ENCODE measurements at places on chromosomes 11 and 22. TPM values are rescaled to one million over a fixed set of nuclear protein-coding genes. Genes with fewer than 3 reads are reported as not detected.

The OR8G5 gene
- total RNA-seq: not detected

The OR51I2 gene
- total RNA-seq: not detected

The OR56A3 gene
- total RNA-seq: not detected

The FXYD2 gene
- total RNA-seq: 0.40 TPM

The SLC22A9 gene
- not detected for total RNA-seq

The LRRC56 gene
- 0.54 TPM for total RNA-seq

The ENTHD1 gene
- total RNA-seq: not detected

The WT1 gene
- not detected for total RNA-seq

DNA sequence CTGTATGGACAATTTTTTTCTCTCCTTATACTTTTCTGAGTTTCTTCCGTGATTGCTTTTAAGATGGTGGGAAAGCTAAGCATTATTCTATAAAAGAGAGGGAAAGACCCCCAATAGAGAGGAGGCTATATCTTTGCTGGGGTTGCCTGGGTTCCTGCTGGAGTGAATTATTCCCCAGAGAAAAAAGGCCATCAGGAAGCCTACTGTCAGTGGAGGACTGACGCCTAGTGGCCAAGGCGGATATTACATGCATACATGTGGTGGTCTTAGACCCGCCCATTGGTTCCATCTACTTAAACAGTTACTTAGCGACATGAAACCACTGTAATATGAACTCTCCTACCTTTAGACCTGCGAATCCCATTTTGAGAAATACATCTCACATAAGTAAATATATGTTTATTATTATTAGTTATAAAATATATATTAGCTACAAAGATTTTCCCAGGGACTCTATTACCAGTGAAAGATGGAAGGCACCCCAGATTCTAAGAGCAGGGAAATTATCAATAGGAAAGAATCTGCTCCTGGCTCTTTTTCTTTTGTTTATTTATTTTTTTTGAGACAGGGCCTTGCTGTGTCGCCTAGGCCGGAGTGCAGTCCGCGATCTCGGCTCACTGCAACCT lies 15.7 kb upstream of the PGA3 start:
- H3K4me3 ChIP-seq: no peak overlapping the region
- peaks cover 20% of the 10 kb centered on the region for H3K27me3 ChIP-seq
- no peaks in the 10 kb centered on the region for H3K36me3 ChIP-seq
- peak; percentile 52 for DNase-seq
- no peaks in the 10 kb centered on the region for H3K4me1 ChIP-seq

GRCh38 chr11:119479685-119480275 lies 56.8 kb upstream of the THY1 start:
- H3K4me3 ChIP-seq: no peak overlapping the region
- peaks cover 22% of the 10 kb centered on the region for H3K4me1 ChIP-seq
- peak; percentile 76 for DNase-seq

GRCh38 chr11:65613091-65613928 lies 711 bp downstream of the MAP3K11 start:
- DNase-seq: no peak
- H3K4me1 ChIP-seq: peaks cover 58% of the 10 kb centered on the region

DNA sequence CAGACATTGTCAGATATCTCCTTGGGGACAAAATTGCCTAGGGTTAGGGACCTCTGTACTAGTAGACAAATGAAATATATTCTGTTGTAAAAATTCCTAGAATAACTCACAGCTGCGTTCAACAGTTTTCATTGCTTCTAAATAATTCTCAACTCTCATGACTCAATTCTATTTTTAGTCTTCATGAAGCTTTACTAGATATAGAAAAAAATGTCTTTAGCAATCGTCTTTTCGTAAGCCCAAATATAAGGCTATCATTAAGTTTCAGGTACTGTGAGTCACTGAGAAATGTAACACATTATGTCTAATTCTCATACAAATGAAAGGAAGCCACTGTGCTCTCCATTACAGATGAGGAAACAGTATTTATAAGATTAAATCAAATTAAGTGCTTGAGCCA lies 6.4 kb downstream of the MMP12 start:
- peak; percentile 50 for DNase-seq
- H3K4me3 ChIP-seq: peak overlapping the region; percentile 53
- H3K4me1 ChIP-seq: peaks cover 35% of the 10 kb centered on the region
- H3K36me3 ChIP-seq: no peaks in the 10 kb centered on the region
- H3K27me3 ChIP-seq: no peaks in the 10 kb centered on the region

- no peak for DNase-seq
- no peak overlapping the region for H3K27ac ChIP-seq
Measured at GRCh38 chr22:20391222-20391621, 2.7 kb upstream of the ZNF74 start.

DNA sequence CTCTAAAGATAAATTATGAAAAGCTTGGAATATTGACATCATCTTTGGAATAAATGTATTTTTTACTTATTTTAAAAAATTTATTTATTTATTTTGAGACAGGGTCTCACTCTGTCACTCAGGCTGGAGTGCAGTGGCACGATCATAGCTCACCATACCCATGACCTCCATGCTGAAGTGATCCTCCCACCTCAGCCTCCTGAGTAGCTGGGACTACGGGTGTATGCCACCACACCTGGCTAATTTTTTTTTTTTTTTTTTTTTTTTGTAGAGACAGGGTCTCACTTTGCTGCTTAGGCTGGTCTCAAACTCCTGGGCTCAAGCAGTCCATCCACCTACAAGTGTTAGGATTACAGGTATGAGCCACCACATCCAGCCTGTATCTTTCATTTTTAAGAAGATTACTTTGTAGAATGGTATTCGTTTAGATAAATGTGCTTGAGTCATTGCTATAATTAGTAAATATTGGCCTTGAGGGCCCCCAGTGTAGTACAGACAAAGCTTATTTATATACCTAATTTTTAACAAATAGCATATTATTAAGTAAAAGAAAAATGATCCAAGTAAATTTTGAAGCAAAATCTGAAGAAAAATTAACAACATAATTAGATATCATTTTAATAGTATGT lies 8.5 kb downstream of the SWAP70 start:
- no peak for DNase-seq
- no peak overlapping the region for H3K4me3 ChIP-seq
- no peak overlapping the region for H3K27ac ChIP-seq
- H3K27me3 ChIP-seq: no peaks in the 10 kb centered on the region

DNA sequence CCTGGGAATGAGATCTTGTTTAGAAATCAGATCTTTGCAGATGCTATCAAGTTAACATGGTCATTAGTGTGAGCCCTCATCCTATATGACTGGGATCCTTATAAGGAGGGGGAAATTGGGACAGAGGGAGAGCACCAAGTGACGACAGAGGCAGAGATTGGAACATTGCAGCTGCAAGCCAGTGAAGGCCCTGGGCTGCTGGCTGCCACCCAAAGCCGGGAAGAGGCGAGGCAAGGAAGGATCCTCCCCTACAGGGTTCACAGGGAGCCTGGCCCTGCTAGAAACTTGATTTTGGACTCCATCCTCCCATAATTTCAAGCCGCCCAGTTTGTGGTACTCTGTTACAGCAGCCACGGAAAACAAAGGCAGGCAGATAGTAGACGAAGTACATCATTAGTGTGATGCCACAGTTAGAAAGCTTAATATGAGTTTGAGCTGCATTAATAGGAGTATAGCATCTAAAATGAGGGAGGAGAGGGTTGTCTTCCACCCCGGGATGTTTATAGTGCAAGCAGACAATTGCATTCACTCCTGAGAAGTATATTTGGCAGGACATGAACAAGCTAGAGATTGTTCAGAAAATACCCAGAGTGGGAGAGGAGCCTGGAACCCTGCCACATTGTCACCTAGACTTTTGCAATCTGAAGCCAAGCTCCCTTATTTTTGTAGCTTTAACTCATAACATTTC lies 56.8 kb upstream of the CLMP start:
- DNase-seq: no peak
- no peak overlapping the region for H3K4me3 ChIP-seq
- peaks cover 60% of the 10 kb centered on the region for H3K4me1 ChIP-seq
- no peak overlapping the region for H3K27ac ChIP-seq
- no peaks in the 10 kb centered on the region for H3K36me3 ChIP-seq

- H3K4me1 ChIP-seq: no peaks in the 10 kb centered on the region
- DNase-seq: no peak
- H3K27ac ChIP-seq: no peak overlapping the region
- peaks cover 1% of the 10 kb centered on the region for H3K27me3 ChIP-seq
- no peak overlapping the region for H3K4me3 ChIP-seq
- peaks cover 68% of the 10 kb centered on the region for H3K36me3 ChIP-seq
Measured at GRCh38 chr22:32494971-32495370, 20.4 kb downstream of the FBXO7 start.

DNA sequence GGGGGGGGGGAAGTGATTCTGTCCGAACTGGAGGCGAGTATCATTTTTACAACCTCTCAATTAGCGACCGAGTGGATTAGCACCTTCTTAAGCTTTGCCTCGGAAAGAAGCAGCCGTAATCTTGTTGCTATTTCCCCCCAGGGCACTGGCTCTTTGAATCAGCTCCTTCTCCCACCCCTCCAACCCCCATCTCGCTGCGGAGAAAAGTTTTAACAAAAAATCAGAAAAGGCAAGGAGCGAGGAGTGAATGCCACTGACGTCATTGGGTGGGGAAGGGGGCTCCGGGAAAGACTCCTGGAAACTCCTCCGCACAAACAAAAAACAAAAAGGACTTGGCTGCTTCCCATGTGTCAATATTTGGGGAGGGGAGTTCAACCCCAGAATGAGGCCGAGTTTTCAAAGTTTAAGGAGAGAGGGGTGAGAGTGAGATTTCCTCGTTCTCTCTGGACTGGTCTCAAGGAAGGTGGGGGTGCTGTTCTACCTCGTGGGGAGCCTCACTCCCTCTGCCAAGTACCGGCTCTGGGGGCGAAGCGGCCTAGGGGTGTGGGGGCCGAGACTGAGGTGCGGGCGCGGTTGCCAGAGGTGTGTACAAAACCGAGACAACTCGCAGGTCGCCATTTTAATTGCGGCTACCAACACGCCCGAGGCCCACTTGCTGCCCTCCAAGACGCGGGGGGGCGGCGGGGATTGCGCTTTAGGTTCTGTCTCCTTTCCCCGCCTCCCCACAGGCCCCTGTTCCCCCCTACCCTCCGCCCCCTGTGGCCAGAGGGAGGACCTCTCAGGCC lies 2.5 kb upstream of the PAX6 start:
- no peak for DNase-seq
- peaks cover 51% of the 10 kb centered on the region for H3K4me1 ChIP-seq
- peak overlapping the region; percentile 72 for H3K4me3 ChIP-seq
- H3K27ac ChIP-seq: no peak overlapping the region

DNA sequence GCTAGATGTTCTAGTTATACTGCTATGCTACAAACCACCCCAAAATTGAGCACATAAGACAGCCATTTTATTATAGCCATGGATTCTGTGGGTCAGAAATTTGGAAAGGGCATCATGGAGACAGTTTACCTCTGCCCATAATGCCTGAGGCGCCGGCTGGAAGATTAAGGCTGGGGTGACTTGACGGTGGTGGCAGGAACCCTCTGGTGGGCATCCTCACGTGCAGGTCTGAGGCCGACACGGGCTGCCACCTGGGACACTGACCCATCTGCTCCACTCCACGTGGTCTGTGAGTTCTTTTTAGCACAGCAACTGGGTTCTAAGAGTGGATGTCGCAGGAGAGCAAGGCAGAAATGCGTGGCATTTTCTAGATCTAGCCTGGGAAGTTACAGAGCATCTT lies 40.0 kb upstream of the PRDM11 start:
- peaks cover 14% of the 10 kb centered on the region for H3K4me1 ChIP-seq
- no peaks in the 10 kb centered on the region for H3K36me3 ChIP-seq

DNA sequence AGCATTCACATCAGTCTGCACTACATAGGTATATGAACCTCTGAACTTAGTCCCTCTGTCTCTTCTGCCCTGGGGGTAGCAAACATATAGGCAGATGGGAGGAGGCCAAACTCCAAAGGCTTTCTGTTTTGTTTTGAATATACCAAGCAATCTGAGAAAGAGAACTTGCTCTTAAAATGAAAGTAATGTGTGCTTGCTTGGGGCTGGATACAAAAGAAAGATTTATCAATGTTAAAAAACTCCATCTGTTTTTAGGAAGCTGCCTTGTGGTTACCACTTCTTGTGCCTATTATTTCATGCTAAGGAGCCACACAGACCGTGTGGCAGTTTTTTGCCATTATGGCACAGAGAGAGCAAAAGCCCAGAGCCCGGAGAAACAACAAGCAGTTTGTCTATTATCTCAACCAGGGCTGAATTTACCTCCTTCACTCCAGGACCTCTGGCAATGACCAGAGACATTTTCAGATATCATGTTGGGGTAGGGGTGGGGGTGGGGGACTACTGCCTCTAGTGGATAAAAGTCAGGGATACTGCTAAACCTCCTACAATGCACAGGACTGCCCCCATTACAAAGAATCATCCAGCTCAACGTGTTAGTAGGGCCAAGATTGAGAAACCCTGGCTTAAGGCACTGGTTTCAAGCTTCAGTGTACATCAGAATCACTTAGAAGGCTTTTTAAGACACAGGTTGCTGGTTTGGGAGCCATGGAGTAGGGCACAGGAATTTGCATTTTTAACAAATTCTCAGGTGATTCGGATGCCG lies 124.2 kb downstream of the APIP start:
- no peak for DNase-seq
- no peak overlapping the region for H3K27ac ChIP-seq
- H3K4me1 ChIP-seq: peaks cover 24% of the 10 kb centered on the region
- no peaks in the 10 kb centered on the region for H3K36me3 ChIP-seq

DNA sequence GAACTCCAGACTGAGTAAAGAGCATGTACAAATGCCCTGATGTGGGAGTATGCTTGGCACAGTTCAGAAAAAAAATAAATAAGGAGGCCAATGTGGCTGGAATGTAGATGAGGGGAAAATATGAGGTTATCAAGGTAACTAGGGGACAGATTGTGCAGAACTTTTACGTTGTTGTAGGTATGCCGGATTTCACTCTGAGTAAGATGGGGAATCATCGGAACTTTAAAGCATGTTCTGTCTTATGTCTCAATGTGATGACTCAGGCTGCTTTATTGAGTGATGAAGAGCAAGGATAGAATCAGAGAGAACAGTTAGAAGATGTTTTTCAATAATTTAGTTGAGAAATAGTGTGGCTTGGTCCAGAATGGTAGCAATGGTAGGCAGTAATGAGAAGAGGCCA lies 130.4 kb downstream of the C11orf87 start:
- DNase-seq: no peak
- H3K27ac ChIP-seq: no peak overlapping the region
- no peak overlapping the region for H3K4me3 ChIP-seq

- peaks cover 6% of the 10 kb centered on the region for H3K27me3 ChIP-seq
- no peak overlapping the region for H3K4me3 ChIP-seq
- H3K36me3 ChIP-seq: no peaks in the 10 kb centered on the region
- peak overlapping the region; percentile 67 for H3K27ac ChIP-seq
Measured at GRCh38 chr11:1760351-1761109, 3.2 kb downstream of the CTSD start.

- H3K4me1 ChIP-seq: no peaks in the 10 kb centered on the region
- DNase-seq: no peak
- no peak overlapping the region for H3K27ac ChIP-seq
- no peak overlapping the region for H3K4me3 ChIP-seq
Measured at GRCh38 chr11:82577246-82577645, 156.4 kb downstream of the FAM181B start.
